ENCODE measurements at places on chromosomes 3 and 15.

- DNase-seq = no peak
Observed at GRCh38 chr3:62818347-62818746, 56.9 kb downstream of the CADPS start.

GRCh38 chr15:59556380-59556779 is 55.2 kb upstream of the GCNT3 start:
- DNase-seq = no peak

- no peak for DNase-seq
Observed at GRCh38 chr3:127444761-127445160, 145.8 kb downstream of the TPRA1 start.

DNA sequence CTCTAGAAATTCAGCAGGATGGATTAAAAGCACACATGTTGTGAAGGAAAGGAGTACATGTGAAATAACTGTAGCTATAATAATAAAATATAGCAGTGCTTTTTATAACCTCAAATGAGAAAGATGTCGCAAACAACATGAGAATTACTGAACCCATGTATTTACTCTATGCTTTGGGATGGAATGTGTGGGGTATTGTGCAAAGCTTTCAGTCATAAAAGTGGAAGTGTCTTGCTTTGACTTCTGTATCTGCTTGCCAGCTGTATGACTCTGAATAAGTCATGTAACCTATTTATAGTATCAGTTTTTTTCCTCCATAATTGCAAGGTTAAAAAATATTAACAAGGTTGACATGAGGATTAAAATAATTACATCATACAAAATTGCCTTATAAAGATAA is 519.3 kb upstream of the CADM2 start:
- no peak for DNase-seq

DNA sequence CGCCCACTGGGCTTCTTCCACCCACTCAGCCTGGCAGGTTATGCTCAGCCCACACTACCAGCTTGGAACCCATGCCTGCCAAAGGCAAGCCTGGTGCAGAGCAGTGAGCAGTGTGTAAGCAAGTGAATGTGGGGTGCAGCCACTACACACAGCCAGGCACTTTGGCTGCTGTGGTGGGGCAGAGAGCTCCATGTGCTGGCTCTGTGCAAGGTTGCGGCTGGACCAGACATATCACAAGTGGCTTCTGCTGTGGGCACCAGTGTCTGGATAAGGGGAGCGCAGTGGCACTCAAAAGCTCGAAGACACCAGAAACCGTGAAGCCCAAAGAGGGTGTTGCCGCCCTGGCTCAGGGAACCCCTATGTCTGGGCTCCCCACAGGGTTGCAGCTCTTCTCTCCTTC is 563.7 kb downstream of the SI start:
- DNase-seq = no peak

DNA sequence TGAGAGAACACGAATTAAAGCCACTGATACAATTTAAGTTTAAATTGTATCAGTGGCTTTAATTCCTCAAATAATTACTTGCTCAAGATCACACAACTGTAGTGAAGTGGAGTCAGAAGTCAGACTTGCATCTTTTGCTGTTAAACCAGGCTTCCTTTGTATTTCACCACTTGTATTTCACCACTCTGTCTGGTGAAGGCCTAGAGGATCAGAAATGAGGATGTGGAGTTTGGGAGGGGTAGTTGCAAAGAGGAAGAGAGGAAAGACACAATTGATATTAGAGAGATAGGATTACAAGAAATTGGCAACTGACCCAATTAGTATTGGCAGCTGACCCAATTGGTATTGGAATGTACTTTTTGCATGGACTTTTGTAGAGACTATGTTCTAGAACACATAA is 288.1 kb upstream of the GPR149 start:
- no peak for DNase-seq

DNA sequence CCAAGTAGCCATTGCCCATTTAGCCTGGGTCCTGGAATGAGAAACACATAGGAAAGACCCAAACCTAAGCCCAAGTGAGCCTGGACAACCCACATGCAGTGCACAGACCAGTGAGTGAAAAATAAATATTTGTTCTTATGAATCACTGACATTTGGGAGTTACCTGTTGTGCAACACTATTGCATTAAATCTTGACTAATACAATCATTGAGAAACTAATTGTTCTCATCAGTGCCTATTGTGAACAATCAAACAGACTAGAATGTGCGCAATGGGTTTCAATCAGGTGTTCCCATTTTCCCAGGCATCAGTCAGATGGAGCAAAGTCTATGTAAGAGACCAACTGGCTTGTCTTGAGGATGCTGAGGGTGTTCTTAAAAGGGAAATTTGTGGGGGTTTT is 54.7 kb upstream of the CNOT10 start:
- DNase-seq = no peak

- DNase-seq = no peak
Observed at GRCh38 chr15:56783156-56783856, 50.0 kb upstream of the ZNF280D start.

DNA sequence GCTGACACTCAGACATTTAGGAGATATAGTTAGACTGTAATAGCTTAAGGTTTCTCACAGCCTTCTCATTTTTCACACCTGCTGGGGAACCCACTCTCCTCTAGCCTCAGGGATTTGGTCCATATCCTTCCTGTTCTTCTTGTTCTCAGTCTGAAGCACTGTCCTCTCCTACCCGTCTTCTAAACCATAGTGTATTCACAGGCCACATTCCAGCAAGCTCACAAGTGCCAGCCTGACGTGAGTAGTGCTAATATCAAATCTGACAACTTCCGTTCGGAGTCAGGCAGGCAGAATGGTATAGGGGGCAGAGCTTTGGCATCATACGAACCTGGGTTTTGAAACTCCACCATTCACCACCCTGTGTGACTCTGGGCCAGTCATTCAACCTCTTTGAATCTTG is 6.9 kb upstream of the CA12 start:
- no peak for DNase-seq

DNA sequence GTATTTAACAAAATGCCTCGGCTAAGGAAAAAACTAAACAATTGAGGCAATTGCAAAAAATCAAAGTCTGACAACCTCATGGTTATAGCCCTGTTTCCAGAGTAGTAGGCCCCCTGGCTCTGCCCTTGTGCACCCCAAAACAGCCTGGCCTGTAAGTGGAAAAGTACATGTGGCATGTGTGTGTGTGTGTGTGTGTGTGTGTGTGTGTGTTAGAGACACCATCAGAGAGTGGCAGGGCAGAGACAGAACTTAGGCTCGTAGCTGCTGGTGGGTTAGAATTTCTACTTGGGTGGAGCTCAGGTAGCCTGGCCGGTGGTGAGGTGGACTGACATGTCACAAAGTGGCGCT is 14.1 kb upstream of the AHSG start:
- no peak for DNase-seq

DNA sequence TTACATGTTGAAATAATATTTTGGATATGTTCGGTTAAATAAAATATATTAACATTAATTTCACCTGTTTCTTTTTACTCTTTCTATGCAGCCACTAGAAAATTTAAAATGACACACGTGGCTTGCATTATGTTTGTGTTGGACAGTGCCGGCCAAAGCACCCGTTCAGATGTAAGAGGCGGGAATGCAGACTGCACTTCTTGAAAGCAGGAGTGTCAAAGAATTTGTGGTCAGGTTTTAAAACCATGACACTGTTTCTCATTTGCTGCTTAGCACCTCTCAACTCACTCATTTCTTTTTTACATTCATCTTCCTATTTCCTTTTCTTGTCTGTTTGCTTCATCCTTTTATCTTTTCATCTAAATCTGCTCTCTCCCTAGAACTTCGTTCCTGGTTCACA is 35.3 kb upstream of the MINAR1 start:
- DNase-seq = no peak

DNA sequence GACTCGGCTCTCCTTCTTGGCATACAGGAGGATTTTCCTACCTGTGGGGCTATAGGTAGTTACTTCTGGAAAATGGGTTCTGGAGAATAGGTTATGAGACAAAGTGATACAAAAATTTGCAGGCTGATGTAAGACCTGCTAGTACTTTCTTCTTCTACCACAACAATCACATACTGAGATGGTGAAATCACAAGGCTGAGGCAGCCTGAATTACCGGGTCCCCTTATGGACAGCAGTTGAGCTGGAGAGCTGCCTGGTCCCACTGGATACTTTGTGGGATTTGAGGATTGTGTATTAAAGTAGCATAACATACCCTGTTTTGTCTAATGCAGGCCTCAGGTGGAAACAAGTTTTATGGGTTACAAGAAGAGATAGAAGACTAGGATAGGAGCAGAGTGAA is 86.5 kb upstream of the FAM98B start:
- DNase-seq = no peak

Measured in activated T-helper 1 cell treated with Interleukin-2 at 50 U/mL for 16 hours (primary cell).